Dermis microvascular lymphatic vessel endothelial cell (primary cell): ENCODE measurements at places on chromosomes 4 and X. TPM values are rescaled to one million over a fixed set of nuclear protein-coding genes. Genes with fewer than 3 reads are reported as not detected.

SRPX2 gene
- 1.9 and 4.0 TPM in 2 replicates for total RNA-seq

GRCh38 chrX:16814597-16814996, 28.3 kb downstream of the TXLNG start:
- DNase-seq = no peak

CT45A2 gene
- total RNA-seq = not detected in 2 replicates

DNA sequence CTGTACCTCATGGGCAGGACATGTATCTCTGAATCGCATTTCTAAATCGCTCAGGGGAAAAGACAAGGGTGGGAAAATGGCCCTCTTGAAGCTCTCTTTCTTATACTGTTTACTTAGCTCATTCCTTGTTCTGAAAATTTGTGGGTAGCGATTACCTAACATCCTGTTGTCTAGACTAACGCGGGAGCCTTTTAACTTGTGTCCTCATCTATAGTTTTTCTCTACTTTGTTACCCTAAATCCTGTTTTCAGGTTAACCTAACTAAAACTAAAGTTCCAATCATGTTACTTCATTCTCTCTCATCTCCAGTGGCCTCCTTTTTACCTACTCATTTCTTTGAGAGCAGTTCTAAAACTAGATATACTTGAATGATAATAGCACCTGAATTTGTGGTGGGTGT, 45.0 kb downstream of the SNX25 start:
- DNase-seq = peak; percentile 60

DNA sequence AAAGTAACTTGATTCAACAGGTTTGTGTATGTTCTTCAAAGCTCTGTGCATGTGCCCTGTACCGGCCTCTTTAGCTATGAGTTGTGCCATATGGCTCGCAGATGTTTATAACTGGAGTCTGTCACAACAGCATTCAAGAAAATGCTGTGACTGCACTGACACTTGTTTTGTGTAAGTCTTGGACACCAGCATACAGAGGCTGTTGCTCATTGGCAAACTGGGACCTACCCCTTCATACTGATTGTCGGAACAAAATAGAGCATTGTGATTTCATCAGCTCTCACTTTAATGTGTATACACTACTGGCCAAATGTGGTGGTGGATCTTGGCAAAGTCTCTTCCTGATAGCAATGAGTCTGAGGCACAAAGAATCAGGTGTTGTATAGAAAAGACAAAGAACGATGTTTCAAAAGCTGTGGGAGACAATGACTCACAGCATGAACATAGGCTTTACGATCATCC, 133.9 kb downstream of the EGF start:
- DNase-seq = no peak

DNA sequence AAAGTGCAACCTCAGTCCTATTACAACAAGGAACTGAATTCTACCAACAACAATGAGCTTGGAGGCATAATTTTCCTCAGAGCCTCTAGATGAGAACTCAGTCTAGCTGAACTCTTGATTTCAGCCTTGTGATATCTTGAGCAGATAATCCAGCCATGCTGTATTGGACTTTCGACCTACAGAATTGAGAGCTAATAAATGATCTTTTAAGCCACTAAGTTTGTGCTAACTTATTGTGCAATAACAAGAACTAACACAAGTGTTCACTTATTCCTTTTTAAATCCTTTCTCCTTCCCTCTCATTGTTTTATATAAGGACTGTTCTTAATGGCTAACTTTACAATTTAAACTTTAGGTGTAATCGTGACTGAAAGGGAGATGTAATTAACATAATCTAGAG, 140.7 kb downstream of the MAGEB17 start:
- DNase-seq = no peak

GRCh38 chr4:98113012-98113411, 30.3 kb downstream of the STPG2 start:
- peak; percentile 11 for DNase-seq

DNA sequence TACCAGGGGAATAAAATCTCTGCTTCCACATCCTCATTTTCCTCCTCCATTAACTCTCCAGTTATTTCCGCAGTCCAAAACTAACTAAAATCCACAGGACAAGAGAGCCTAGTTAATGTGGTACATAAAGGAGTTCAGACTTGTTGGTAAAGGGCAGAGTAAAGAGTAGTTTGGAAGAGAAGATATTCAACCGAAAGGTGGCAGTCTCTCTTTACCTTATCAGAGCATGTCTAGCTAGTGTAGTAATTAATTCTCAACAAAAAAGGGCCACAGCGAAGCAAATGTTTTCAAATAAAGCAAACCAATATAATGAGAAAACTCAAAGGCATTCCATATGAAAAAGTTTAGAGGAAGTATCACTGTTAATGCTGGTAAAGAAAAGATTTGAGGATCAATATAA, 286.5 kb downstream of the GLUD2 start:
- DNase-seq = no peak

SERTM2 gene
- total RNA-seq = not detected in 2 replicates

CCDC160 gene
- not detected in 2 replicates for total RNA-seq

- DNase-seq = no peak
Observed at GRCh38 chr4:116872941-116873340, 212.4 kb downstream of the TRAM1L1 start.

GRCh38 chrX:14964500-14964899, 91.3 kb downstream of the MOSPD2 start:
- peak; percentile 37 for DNase-seq

MMRN1 gene
- 1,510 and 3,426 TPM in 2 replicates for total RNA-seq

GRCh38 chr4:143441678-143442077, 71.8 kb upstream of the SMARCA5 start:
- DNase-seq = no peak

GRCh38 chr4:4430492-4431195, 43.7 kb downstream of the NSG1 start:
- peak; percentile 58 for DNase-seq

- no peak for DNase-seq
Observed at GRCh38 chr4:170226288-170226687, 136.5 kb upstream of the AADAT start.

- DNase-seq = no peak
Observed at GRCh38 chrX:18578546-18578945, 93.4 kb downstream of the RS1 start.

GC gene
- total RNA-seq = not detected in 2 replicates

DNA sequence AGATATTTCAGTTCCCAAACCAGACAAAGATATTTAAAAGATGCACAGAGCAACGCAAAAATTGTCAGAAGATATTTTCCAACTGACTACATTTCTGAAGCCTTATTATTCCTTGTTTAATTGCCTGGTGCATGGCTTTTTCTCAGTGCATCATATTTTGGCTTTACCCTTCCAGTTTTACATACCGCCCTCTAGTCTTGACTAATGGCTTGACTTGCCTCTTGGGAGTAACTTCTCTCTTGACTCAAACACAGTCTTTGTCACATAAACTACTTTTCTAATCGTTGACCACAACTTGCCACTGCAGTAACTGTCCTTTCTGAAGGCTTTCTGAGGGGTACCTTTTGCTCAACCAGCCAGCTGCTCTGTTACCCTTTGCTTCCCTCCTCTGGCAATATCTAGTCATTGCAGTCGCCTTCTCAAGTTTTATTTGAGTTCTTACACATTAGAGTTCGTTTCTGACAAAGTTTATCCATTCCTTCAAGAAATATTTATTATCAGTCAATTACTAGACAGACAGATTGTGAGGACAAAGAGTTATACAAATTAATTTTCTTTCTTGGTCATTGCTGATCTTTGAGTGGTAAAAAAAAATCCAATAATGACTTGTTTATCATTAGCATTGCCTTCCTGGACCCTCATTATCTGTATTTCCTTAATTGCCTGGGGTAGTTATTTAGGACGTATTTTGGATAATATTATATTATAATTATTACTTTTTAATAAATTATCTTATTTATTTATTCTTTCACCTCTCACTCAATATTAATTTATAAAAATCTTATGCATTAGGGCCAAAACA, 506.9 kb upstream of the PCDH10 start:
- DNase-seq = no peak

SGCB gene
- total RNA-seq = 8.5 and 9.4 TPM in 2 replicates

DNA sequence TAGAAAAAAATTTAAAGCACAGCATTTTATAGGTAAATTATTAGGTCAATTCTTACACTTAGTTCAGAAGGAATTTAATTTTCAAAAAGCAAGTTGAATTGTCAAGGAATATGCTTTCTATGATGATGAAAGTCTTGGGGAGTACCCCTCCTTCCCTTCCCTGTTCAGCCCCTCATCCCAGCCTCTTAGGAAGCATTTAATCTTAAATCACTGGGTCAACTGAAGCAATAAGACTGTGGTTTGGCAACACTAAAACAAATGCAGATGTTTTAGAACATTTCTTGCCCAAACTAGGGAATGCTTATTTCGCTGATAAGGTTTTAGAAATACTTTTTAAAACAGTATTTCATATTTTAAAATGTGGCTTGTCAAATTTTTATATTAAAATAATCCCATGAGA, 19.1 kb upstream of the ARSJ start:
- DNase-seq = no peak

- DNase-seq = no peak
Observed at GRCh38 chr4:112060212-112060611, 85.0 kb upstream of the FAM241A start.

- no peak for DNase-seq
Observed at GRCh38 chr4:138972956-138973801, 42.4 kb upstream of the NOCT start.
